ENCODE measurements at places on chromosomes 3 and 15. TPM values are rescaled to one million over a fixed set of nuclear protein-coding genes. Genes with fewer than 3 reads are reported as not detected.

GRM2 gene
- not detected for polyA plus RNA-seq

C3orf85 gene
- polyA plus RNA-seq = 7.9 TPM

COL6A6 gene
- polyA plus RNA-seq = 0.26 TPM

WNT5A gene
- 0.18 TPM for polyA plus RNA-seq

AGBL1 gene
- not detected for polyA plus RNA-seq

SCAANT1 gene
- polyA plus RNA-seq = not detected

FGF12 gene
- 0.11 TPM for polyA plus RNA-seq

PLSCR5 gene
- not detected for polyA plus RNA-seq

CEP63 gene
- polyA plus RNA-seq = 11.1 TPM

DNA sequence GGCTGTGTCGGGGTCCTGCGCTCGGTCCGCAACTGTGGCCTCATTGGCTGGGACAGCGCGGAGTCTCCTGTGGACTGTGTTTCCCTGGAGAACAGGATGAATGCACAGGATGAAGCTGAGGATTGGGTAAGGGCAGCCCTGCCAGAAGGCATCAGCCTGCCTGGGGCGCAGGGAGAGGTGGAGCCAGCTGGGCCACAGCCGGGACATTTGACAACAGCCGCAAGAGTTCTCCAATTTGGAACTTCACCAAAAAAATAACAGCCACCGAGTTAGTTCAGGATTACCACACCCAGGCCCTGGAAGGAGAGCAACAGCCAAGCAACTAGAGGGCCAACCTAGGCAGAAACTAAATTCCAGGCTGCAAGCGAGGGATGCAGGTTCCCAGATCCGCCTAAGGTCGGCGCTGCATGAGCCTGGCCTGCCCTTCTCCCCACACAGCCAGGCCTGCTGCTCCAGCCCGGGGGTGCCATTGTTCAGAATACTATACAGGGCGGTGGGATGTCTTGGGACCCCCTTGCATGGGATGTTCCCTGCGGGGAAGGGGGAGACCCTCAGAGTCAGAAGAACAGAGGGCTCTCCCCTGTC, 229.3 kb downstream of the OCA2 start:
- H3K36me3 ChIP-seq = no peaks in the 10 kb centered on the region
- DNase-seq = no peak
- H3K4me3 ChIP-seq = no peak overlapping the region
- H3K27ac ChIP-seq = no peak overlapping the region

GRCh38 chr3:10837849-10838248, 21.8 kb downstream of the SLC6A11 start:
- H3K27me3 ChIP-seq = no peaks in the 10 kb centered on the region
- H3K36me3 ChIP-seq = no peaks in the 10 kb centered on the region
- no peak for DNase-seq
- no peak overlapping the region for H3K27ac ChIP-seq
- no peak overlapping the region for H3K4me3 ChIP-seq
- H3K4me1 ChIP-seq = no peaks in the 10 kb centered on the region

DNA sequence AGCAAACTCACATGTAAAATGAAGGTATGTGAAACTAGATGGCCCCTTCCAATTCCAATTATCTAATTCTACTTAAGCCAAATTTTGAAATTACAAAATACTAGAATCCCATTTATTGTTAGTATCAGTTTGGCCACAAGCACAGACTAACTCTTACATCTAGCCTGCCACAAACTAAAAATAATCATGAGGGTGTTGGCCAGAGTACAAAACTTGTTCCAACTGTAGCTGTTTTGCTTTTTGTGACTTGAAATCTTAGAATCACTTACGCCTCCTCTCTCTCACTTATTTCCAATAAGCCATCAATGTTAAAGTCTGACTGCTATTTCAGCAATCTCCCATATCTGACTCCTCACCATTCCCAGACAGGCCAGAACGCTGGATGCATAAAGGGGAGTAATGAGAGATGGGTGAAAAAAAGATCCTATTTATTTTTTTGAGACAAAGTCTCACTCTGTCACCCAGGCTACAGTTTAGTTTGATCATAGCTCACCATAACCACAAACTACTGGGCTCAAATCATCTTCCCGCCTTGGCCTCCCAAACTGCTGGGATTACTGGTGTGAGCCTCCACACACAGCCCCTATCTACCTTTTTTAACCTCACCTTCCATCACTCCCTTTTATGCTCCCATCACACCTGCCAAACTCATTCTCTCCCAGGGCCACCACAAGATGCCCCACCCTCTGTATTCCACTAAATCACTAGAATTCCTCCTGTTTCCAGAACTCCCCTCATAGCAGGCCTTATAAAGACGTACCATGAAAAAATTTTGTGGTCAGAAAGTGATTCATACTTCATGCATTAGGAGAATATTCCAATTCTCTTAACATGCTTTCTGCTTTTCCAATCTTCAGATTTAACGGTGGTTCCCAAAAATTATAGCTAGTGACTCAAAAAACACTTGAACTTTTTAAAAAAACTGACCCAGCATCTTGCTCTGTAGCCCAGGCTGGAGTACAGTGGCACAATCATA, 36.5 kb downstream of the ATOSA start:
- H3K36me3 ChIP-seq = peaks cover 14% of the 10 kb centered on the region
- H3K4me3 ChIP-seq = no peak overlapping the region
- no peaks in the 10 kb centered on the region for H3K4me1 ChIP-seq
- H3K27ac ChIP-seq = no peak overlapping the region

DNA sequence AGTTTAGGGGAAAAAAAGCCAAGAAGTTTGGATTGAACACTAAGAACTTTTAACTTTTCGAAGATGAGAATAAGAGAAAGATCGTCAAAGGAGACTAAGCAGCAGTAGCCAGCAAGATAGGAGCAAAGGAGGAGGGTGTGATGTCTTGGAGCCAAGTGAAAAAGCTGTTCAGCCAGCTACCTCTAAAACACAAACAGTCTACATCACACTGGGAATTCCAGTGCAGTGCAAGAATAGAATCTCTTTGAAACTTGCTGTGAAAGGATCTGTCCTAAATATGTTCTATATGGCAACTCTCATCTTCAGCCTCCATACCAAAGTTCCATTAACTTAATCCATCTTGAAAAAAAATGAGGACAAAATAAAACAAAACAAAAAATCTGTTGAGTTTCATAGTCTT, 541.5 kb downstream of the MAGI1 start:
- H3K27me3 ChIP-seq = no peaks in the 10 kb centered on the region
- no peak for DNase-seq
- H3K36me3 ChIP-seq = no peaks in the 10 kb centered on the region
- no peak overlapping the region for H3K27ac ChIP-seq
- no peak overlapping the region for H3K4me3 ChIP-seq

- no peak for DNase-seq
- no peaks in the 10 kb centered on the region for H3K27me3 ChIP-seq
- no peak overlapping the region for H3K4me3 ChIP-seq
- no peak overlapping the region for H3K27ac ChIP-seq
- no peaks in the 10 kb centered on the region for H3K36me3 ChIP-seq
Measured at GRCh38 chr3:139745831-139746230, 68.1 kb upstream of the NMNAT3 start.

GRCh38 chr15:70023769-70024491, 73.8 kb downstream of the TLE3 start:
- H3K36me3 ChIP-seq = no peaks in the 10 kb centered on the region
- no peaks in the 10 kb centered on the region for H3K27me3 ChIP-seq
- no peak for DNase-seq
- H3K4me1 ChIP-seq = peaks cover 4% of the 10 kb centered on the region

- H3K4me1 ChIP-seq = no peaks in the 10 kb centered on the region
- peaks cover 32% of the 10 kb centered on the region for H3K36me3 ChIP-seq
- H3K27ac ChIP-seq = no peak overlapping the region
Measured at GRCh38 chr3:12924437-12924836, 83.1 kb upstream of the RPL32 start.

GRCh38 chr15:58046467-58046866, 19.0 kb downstream of the ALDH1A2 start:
- no peaks in the 10 kb centered on the region for H3K36me3 ChIP-seq
- no peak overlapping the region for H3K27ac ChIP-seq
- no peak overlapping the region for H3K4me3 ChIP-seq
- no peaks in the 10 kb centered on the region for H3K4me1 ChIP-seq
- no peaks in the 10 kb centered on the region for H3K27me3 ChIP-seq

DNA sequence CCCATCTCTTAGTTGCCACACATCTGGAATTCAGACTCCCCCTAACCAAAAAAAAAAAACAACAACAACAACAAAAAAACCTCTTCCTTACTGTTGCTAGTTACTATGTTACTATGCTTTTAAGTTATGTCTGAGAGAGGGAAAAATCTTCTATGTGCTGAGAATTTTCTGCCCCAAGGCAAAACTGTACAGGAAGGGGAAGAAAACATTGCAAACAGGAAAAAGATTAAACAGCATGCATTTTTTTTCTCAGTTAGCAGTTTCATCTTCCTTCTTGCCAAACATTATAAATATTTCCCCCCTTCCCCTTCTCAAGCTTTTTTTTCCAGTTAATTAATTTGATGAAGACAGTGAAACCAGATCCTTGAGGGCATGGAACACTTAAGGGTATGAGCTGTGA, 1.1 kb upstream of the CD200R1 start:
- no peak overlapping the region for H3K4me3 ChIP-seq
- peaks cover 4% of the 10 kb centered on the region for H3K27me3 ChIP-seq
- DNase-seq = no peak
- H3K36me3 ChIP-seq = no peaks in the 10 kb centered on the region
- no peak overlapping the region for H3K27ac ChIP-seq
- no peaks in the 10 kb centered on the region for H3K4me1 ChIP-seq

DNA sequence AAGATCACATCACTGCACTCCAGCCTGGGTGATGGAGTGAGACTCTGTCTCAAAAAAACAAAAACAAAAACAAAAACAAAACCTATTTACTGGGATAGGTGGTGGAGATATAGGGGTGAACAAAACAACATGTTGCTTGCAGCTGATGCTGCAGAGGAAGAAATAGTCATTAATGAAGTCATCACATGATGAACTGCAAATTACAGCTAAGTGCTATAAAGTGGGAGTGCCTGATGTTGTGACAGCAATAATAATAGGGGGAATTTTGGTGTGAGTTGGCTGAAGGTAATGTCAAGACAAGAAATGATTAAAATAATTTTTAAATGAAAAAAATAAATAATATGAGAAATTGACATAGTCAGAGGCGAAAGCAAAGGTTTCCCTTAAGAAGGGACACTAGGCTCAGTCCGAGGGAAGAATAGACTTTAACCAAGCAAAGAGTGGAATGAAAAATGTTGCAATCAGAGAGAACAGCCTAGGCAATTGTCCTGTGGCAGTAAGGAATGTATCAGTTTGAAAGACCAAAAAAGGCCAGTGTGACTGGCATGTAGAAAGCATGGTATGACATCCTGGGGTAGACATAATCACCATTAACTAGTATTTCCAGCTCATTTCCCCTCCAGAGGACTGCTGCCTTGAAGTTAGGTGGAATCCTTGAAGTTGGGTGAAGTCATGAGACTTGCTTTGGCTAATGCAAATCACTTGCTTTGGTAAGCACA, 14.7 kb upstream of the PIK3CB start:
- H3K4me3 ChIP-seq = no peak overlapping the region
- no peaks in the 10 kb centered on the region for H3K36me3 ChIP-seq
- DNase-seq = no peak
- no peak overlapping the region for H3K27ac ChIP-seq
- no peaks in the 10 kb centered on the region for H3K27me3 ChIP-seq

GRCh38 chr3:52387481-52387880, 57.4 kb downstream of the SEMA3G start:
- no peak overlapping the region for H3K4me3 ChIP-seq
- no peaks in the 10 kb centered on the region for H3K4me1 ChIP-seq
- no peak for DNase-seq

DNA sequence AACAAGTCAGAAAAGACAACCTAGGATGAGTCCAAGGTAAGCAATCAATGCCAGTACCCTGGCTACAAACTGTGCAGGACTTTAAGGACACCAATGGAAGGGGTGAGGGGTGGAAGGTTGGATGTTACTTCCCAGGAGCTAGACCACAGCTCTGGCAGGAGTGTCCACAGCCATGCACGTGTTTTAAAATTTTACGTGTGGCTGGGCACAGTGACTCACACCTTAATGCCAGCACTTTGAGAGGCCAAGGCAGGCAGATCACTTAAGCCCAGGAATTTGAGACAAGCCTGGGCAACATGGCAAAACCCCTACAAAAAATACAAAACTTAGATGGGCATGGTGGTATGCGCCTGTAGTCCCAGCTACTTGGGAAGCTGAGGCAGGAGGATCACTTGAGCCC, 14.7 kb upstream of the HDC start:
- peaks cover 3% of the 10 kb centered on the region for H3K36me3 ChIP-seq
- no peaks in the 10 kb centered on the region for H3K4me1 ChIP-seq
- H3K4me3 ChIP-seq = no peak overlapping the region
- H3K27ac ChIP-seq = no peak overlapping the region
- H3K27me3 ChIP-seq = no peaks in the 10 kb centered on the region

- H3K27ac ChIP-seq = peak overlapping the region; percentile 34
- peaks cover 4% of the 10 kb centered on the region for H3K4me1 ChIP-seq
- H3K27me3 ChIP-seq = no peaks in the 10 kb centered on the region
- no peak for DNase-seq
- H3K4me3 ChIP-seq = no peak overlapping the region
Measured at GRCh38 chr15:71114066-71114680, 1.1 kb upstream of the THSD4 start.

GRCh38 chr3:155323063-155323666, 29.7 kb upstream of the STRIT1 start:
- H3K27me3 ChIP-seq = no peaks in the 10 kb centered on the region
- H3K27ac ChIP-seq = no peak overlapping the region
- DNase-seq = no peak
- H3K36me3 ChIP-seq = no peaks in the 10 kb centered on the region
- H3K4me1 ChIP-seq = no peaks in the 10 kb centered on the region

- H3K27me3 ChIP-seq = no peaks in the 10 kb centered on the region
- no peaks in the 10 kb centered on the region for H3K36me3 ChIP-seq
- DNase-seq = no peak
- no peak overlapping the region for H3K27ac ChIP-seq
Measured at GRCh38 chr3:28267984-28268849, 26.8 kb downstream of the CMC1 start.

DNA sequence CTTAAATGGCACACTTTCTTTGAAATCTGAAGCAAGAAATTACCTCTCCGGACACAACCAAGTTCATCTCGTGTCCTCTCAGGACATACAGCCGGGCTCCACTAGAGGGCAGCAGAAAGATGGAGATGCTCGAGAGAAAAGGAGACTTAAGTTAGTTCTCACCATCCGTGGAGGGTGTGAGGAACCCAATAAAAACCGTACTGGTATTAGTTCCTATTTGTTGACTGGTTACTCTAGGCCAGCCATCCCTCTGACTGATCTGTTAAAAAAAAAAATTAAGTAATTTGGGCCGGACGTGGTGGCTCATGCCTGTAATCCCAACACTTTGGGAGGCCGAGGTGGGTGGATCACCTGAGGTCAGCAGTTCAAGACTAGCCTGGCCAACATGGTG, 7.9 kb upstream of the CYP11A1 start:
- peaks cover 11% of the 10 kb centered on the region for H3K4me1 ChIP-seq
- H3K27me3 ChIP-seq = no peaks in the 10 kb centered on the region
- no peak overlapping the region for H3K4me3 ChIP-seq
- no peaks in the 10 kb centered on the region for H3K36me3 ChIP-seq
- H3K27ac ChIP-seq = no peak overlapping the region
